Glutamatergic neuron (in vitro differentiated cells): ENCODE measurements at places on chromosomes 5 and 9.
A peak's percentile ranks its signal among the peaks of the same experiment; 100 is the strongest.

GRCh38 chr5:39072925-39073766 lies 1.1 kb downstream of the RICTOR start:
- DNase-seq, result peak; percentile 53

- DNase-seq, result no peak
Measured at GRCh38 chr5:116830079-116830478, 255.5 kb upstream of the SEMA6A start.

GRCh38 chr5:18702821-18703220 lies 1068.6 kb downstream of the TAF11L14 start:
- DNase-seq, result no peak

DNA sequence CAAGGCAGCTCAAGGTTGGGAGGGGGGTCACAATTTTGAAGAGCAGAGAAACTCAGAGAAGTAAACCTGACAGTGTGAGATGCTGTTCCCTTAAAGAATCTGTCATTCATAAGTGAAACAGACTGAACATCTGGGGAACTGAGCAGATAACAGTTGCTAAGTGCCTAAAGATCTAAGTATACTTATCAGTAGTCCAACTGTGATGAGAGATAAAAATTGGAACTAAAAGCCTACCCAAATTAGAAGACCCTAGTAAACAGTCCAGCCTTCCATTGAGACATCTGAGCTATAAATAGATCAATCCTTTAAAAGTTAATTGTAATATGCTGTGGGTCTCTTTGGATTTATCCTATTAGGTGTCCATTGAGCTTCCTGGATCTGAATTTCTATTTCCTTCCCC lies 692.8 kb upstream of the ZNF608 start:
- DNase-seq, result no peak

GRCh38 chr5:43008363-43009153 lies 31.6 kb downstream of the ANXA2R start:
- DNase-seq, result peak; percentile 91

GRCh38 chr9:15299374-15299939 lies 7.6 kb downstream of the TTC39B start:
- DNase-seq, result no peak

DNA sequence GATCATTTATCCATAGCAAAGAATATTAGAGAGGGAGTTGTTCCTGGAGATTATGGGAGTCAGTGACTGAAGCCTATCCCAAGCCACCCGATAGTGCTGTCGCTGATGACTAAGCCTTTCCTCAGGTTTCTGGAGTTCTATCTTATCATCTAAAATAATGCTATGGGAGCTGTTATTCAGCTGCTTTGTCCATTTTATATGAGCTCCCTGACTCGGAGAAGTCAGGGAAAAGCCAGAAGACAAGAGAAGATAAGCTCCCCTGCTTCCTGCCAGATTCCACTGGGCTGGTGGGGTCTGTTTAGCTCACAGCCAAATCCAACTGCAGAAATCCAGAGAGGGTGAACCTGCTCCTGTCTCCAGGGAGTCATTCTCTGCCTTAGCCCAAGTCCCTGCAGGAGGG lies 148.2 kb downstream of the DROSHA start:
- no peak for DNase-seq

- DNase-seq, result no peak
Measured at GRCh38 chr9:97518909-97519307, 17.4 kb downstream of the TMOD1 start.

DNA sequence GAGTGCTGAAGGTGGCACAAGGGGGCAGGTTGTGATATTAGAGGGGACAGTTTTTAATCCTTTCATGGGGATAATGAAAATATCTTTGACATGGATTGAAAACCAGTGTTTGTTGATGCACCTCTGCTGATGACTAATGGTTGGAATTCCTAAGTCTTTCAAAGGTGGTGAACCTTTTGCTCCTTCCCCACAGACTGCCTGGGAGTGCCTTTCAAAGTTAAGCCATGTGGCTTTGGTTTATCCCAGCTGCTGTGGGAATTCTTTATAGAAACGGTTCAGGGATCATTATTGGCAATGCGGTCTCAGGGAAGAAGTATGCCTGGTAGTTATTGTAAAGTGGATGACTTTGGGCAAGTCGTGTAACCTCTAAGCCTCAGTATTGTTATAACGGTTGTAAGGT lies 45.7 kb downstream of the PIP5K1B start:
- no peak for DNase-seq
